Stimulated activated CD4-positive, alpha-beta T cell treated with anti-CD3 and anti-CD28 coated beads, Interleukin-2, amount 100 ng/mL, for 4 hours (primary cell): ENCODE measurements at places on chromosomes 7 and 10.

- no peak for DNase-seq
Observed at GRCh38 chr7:115005953-115006352, 84.1 kb downstream of the MDFIC start.

DNA sequence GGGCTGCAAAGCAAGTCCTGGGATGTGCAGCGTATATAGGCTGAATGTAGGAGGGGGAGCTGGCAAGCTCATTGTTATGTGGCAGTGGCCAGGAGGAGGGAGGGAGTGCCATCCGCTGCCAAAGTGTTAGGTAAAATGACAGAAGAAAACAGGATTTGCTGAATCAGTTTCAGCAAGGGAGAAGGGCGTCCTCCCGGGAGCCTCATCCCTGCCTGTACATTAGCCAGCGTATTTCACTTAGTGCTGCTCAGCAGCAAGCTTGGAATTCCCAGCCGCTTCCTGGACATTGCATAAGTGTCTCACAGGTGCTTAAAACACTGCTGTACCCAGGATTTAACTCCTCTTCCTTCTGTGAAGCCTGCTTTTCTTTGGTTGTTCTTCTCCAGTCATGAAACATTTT, 2.5 kb downstream of the NIPSNAP2 start:
- DNase-seq = no peak

DNA sequence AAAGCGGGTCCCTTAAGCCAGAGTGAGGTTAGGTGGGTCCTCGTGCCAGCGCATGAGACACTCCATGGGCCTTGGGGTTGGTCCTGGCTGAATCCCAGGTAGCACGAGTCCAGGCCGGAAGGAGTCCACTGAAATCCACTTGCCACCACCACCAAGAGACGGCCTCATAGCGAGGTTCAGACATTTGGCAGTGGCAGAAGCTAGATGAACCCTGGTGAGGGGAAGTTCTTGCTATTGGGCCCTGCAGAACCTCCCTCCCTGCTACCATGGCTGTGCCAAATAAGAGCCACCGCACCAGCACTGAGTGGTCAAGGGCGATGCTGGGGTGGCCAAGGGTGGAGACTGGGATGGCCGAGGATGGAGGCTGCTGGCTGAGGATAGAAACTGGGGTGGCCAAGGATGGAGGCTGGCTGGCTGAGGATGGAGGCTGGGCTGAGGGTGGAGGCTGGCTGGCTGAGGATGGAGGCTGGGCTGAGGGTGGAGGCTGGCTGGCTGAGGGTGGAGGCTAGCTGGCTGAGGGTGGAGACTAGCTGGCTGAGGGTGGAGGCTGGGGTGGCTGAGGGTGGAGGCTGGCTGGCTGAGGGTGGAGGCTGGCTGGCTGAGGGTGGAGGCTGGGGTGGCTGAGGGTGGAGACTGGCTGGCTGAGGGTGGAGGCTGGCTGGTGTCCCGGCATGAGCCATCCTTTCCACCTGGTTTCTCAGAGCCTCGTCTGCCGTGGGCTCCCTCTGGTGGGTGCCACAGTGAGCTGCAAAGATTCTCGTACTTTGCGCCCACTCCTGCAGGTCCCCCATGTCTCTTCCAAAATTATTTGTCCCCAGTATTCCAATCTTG, 88.2 kb downstream of the ELFN1 start:
- peak; percentile 23 for DNase-seq

DNA sequence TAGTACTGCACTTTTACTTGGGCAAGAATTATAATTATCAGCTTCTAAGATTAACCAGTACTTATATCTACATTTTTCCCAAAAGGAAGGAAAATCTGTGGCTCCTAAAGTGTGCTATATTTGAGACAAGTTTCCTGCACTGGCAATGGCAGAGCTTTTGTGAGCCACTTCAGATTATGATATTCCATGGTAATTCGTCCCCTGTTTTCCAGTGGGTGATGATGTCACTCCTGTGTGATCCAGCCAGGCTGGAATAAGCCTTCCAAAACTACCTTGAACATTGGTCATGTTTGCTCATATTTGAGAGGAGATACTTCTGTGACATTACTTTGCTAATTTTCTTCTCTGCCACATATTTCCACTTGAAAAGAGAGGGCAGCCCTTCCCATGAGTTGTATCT, 302.1 kb downstream of the MDFIC start:
- no peak for DNase-seq

- DNase-seq = no peak
Observed at GRCh38 chr7:50359258-50359994, 54.9 kb downstream of the IKZF1 start.

DNA sequence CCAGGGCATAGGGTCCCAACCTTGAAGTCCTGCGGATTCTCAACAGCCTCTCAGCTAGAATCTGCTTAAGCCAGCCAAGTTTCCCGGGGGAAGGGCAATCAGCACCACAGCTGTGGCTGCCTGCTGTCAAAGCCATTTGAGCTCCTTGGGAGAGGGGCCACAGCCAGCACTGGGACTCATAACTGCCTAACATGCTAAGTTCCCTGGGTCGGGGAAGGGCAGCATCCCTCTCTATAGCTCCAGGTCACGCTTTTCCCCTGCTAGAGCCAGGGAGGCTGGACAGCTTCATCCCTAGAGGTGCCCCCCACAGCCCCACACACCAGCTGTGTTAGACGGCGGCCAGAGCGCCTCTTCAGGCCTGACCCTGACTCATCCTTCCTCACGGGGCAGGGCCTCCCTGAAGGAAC, 49.6 kb upstream of the PDE1C start:
- DNase-seq = no peak

GRCh38 chr7:5170251-5170650, 19.8 kb upstream of the WIPI2 start:
- DNase-seq = no peak

DNA sequence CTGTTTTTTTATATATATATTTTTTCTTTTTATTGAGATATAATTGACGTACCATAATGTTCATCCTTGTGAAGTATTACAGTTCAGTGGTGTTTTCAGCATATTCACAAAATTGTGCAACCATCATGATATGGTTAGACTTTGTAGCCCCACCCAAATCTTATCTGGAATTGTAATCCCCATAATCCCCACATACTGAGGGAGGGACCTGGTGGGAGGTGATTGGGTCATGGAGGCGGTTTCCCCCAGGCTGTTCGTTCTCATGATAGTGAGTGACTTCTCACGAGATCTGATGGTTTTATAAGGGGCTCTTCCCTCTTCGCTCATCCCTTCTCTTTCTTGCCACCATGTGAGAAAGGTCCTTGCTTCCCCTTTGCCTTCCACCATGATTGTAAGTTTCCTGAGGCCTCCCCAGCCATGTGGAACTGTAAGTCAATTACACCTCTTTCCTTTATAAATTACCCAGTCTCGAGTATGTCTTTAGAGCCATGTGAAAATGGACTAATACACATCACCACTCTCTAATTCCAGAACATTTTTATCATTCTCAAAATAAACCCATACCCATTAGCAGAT, 73.9 kb upstream of the SMNDC1 start:
- no peak for DNase-seq

- DNase-seq = no peak
Observed at GRCh38 chr10:101000127-101000914, 713 bp downstream of the LZTS2 start.

- no peak for DNase-seq
Observed at GRCh38 chr7:73504017-73504416, 18.1 kb downstream of the BAZ1B start.

- DNase-seq = no peak
Observed at GRCh38 chr7:20777377-20778062, 9.2 kb downstream of the SP8 start.
